ENCODE measurements at places on chromosomes 12 and 14.

- no peak for DNase-seq
Measured at GRCh38 chr12:27548301-27549199, 24.5 kb downstream of the PPFIBP1 start.

DNA sequence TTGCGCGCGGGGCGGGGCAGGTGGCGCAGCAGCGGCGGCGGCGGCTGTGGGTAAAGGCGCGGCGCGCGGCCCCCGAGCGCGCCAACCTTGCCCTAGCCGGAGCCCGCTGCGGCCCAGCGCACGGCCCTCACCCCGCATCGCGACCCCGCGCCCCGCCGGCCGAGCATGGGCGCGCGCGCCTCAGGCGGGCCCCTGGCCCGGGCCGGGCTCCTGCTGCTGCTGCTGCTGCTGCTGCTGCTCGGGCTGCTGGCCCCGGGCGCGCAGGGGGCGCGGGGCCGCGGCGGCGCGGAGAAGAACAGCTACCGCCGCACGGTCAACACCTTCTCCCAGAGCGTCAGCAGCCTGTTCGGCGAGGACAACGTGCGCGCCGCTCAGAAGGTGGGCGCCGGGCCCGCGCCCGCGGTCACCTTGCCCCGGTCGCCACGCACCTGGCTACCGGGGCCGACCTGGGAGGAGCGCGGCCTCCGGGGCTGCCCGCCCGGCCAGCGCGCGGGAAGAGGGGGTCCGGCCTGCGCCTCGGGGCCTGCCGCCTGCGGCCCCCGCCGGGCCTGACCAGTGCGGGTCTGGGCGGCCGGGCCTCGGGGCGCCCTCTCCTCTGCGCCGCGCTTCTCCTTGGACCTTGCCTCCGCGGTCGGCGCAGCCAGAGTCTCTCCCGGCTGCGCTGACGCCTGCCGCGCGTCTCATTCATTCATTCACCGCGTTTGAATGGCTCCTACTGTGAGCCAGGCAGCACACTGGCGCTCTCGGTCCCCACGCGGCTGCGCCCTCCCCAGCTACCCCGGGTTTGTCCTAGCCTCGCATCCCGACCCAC lies at the start of gene BRI3BP:
Gene BRI3BP, plus strand, starts transcription at position 20 of the 811 bp plus-strand sequence. Its CDS starts 146 bp downstream, at position 166.
- DNase-seq = no peak

DNA sequence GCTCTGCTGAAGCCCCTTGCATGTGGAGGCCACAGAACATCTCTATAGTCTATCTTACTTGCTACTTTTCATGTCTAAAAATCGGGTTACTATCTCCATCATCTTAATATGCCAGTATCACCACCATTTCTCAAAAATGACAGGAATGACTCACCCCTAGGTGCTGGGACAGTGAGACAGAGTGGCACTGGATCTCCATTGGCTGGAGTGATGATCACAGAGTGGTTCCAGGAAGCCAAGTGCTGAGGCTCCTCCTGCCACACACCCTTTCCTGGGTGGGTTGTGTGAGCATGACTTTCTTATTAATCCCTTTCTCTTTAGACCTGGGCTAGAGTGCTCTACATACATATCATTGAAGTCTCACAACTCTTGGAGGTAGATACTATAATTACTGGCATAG lies 3.3 kb upstream of the ASCL1 start:
- DNase-seq = no peak

DNA sequence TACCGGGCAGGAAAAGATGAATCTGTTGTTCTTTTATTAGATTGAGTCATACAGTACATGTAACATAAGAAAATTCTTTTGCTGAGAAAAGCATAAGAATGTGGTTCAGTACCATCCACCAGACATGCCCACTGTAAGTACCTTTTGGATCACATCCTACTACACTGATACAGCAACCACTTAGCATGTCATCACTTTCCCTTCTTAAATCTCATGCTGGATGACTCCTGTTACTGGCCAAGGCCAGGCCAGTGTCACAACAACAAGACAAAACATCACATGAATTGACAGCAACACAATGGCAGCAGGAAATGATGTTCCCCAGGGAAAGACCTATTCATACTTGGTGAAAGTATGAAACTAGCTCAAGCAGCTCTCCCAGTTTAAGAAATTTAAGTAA lies 46.4 kb downstream of the STXBP6 start:
- DNase-seq = no peak

GRCh38 chr12:60489071-60489470 lies 893.2 kb downstream of the SLC16A7 start:
- no peak for DNase-seq

- no peak for DNase-seq
Measured at GRCh38 chr12:94980577-94980976, 22.9 kb downstream of the NDUFA12 start.

- DNase-seq = no peak
Measured at GRCh38 chr12:109153821-109154441, 37.5 kb downstream of the ACACB start.

GRCh38 chr12:50790081-50790480 lies 26.2 kb downstream of the ATF1 start:
- no peak for DNase-seq

DNA sequence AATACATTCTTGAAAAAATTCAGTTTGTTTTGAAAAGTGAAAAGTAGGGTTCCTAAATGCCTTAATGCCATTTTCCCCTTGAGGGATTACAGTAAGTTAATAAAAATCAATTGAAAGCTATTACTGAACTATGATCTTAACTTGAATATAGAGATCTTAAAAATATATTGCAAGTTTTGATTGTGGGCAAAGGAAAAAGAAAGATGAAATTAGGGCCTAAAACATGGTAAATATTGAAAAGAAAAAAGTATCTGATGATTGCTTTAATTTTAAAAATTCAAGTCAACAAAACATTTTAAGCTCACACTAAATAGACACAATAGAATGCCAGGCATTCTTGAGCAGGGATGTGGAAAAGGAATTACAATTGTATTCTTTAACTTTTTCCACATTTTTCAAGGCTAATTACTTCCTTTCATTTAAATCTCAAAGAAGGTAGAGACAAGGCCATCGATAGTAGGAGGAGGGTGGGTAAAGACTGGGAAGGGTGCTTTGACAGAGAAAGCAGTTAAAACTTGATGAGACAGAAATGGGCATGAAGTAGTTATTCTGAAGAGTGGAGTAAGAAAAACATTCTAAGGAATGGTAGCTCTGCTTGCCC lies 294.4 kb downstream of the NELL2 start:
- no peak for DNase-seq

DNA sequence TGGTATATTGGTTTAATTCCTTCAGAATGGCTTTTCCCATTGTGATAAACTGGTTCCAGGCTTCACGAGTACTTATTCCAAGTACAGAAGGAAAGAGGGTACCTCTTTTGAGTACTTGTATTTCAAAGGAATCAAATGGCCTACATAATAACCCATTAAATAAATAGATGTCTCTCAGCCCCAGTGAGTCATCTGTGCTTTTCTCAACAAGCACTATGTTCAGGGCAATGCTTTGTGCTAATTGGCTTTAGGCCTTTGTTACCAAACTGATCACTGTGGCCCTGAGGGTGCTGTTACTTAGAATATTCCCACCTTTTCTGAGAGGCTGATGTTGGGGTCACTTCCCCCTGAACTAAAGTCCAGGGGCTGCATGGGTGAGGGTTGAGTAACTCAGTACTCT lies 107.1 kb downstream of the LRRK2 start:
- DNase-seq = no peak

DNA sequence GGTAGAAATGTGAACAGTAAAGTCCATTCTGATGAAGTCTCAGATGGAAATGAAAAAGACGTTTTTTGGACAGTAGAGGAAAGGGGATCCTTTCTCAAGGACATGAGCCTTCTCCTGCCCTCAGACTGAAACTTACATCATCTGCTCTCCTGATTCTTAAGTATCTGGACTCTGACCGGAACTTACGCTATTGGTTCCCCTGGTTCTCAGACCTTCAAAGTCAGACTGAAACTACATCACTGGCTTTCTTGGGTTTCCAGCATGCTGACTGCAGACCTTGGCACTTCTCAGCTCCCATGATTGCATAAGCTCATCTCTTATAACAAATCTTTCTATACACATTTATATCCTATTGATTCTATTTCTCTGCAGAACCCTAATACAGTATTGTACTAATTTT lies 291.0 kb downstream of the SNAPC1 start:
- DNase-seq = no peak

- no peak for DNase-seq
Measured at GRCh38 chr12:74021937-74022336, 515.7 kb upstream of the ATXN7L3B start.

DNA sequence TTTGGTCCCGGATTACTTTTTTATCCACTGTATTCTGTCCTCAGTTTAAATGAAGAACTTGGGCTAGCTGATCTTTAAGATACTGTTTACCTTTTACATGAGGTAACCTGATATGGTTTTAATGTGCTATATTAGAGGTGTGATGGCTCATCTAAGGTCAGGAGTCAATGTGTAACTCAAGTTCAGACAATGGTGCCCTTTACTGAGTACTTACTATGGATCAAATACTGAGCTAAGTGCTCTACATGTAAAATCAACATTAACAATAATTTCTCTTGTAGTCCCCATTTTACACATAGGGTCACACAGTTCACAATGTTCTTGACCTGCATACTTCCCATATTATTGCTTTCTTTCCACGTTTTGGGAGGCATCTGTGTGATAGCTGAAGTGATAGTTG lies 79.2 kb downstream of the CEP83 start:
- DNase-seq = no peak

- no peak for DNase-seq
Measured at GRCh38 chr12:48197549-48197970, 5.5 kb downstream of the OR10AD1 start.

DNA sequence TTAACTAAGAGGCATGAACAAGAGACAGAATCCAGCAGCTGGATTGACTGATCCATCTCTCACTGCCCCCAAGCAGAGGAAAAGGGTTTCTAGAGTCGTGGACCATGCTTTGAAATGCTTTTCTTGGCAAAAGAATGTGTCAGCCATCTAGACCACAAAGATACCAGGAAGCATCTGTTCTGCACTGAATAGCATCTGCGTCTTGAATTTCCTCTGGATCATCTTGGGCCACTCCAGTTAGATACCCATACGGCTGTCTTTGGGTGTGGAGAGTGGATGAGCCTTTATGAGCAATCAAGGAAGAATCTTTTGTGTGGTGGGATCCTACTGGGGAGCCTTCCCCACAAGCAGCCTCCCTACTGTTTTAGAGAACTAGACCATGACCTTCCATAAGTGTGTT lies 16.0 kb upstream of the RFX4 start:
- no peak for DNase-seq

DNA sequence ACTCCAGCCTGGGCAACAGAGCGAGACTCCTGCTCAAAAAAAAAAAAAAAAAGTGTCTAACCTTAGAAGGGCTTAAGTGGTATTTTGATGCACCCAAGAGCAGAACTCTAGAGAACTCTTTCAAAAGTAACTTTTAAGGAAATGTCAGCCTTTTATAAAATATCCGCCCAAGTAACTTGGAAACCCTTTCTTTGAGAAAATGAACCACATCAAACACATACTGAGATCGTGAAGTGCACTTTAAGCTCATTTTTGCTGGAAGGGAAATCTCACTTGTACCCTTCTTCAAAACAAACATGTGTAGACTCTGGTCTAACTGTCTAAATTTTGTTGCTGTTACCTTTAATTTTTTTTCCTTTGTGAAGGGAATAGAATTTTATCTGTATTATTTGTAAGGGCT lies 5.5 kb downstream of the C12orf56 start:
- DNase-seq = no peak

- DNase-seq = no peak
Measured at GRCh38 chr12:24394246-24394645, 444.8 kb upstream of the SOX5 start.

- no peak for DNase-seq
Measured at GRCh38 chr14:59532419-59532818, 44.2 kb downstream of the CCDC175 start.

- no peak for DNase-seq
Measured at GRCh38 chr14:100706200-100706599, 20.5 kb upstream of the DLK1 start.

DNA sequence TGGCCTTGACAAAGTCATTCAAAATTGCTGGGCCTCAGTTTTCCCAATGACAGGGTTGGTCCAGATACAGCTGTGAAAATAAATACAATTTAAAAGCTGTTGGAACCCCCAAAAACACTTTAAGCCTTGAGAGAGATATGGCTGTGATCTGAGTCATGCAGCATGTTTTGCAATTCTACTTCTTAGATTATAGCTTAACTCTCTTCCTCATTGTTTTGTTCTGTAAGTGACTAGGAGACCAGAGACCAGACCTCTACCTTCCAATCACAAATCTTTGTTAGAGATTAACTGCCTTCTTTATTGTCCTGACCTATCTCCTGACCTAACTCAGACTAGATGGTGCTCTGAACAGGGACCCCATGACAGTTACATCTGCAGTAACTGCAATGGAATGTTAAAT lies 198.1 kb downstream of the STXBP6 start:
- DNase-seq = no peak

GRCh38 chr14:67620217-67620785 lies 581 bp downstream of the ARG2 start:
- no peak for DNase-seq

DNA sequence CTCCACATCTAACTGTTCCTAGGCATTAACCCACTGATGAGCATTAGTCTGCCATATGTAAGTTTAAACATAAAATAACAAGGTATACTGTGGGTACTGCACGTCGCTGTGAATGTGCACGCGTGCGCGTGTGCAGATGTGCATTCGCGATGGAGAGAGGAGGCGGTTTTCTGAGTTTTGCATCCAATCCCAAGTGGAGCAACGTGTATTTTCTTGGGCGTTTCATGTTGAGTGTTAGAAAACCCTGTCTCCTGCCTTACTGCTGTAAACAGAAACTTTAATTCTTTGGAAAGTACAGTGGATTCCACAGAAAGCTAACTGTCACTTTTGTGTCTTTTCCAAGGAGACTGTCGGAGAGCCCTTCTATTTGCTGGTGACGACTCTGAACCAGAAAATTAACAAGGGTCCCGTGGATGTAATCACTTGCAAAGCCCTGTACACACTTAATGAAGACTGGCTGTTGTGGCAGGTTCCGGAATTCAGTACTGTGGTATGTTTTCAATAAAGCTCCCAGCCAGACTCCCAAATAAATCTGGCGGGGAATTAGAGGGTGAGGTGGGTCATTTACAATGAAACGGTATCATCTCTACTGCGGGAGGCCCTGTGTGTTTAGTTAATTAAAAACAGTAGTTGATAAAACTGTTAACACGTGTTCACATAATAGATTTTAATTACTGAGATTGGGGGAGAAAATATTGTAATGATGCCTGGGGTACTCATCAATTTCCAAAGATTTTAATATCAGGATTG lies 116.5 kb downstream of the PLXNC1 start:
- DNase-seq = no peak

- DNase-seq = no peak
Measured at GRCh38 chr14:20690848-20691640, 2.5 kb downstream of the ANG start.

DNA sequence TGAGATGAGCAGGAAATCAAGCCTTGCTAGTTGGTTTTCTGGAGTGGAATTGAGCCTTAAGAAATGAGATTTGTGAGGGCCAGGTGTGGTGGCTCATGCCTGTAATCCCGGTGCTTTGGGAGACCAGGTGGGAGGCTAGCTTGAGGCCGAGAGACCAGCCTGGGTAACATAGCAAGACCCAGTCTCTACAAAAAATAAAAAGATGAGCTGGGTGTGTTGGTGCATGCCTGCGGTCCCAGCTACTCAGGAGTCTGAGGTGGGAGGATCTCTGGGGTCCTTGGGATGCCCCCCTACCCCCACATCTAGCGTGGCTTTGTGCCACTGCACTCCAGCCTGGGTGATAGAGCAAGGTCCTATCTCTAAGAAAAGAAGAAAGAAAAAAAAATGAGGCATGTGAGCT lies 104.2 kb upstream of the RTL1 start:
- no peak for DNase-seq

All from activated CD8-positive, alpha-beta memory T cell treated with anti-CD3 and anti-CD28 coated beads for 1 hour (primary cell).